ENCODE measurements at places on chromosomes 2 and 18.

- H3K4me3 ChIP-seq = no peak overlapping the region
- H3K27me3 ChIP-seq = no peaks in the 10 kb centered on the region
- H3K27ac ChIP-seq = no peak overlapping the region
- no peaks in the 10 kb centered on the region for H3K36me3 ChIP-seq
Measured at GRCh38 chr2:216554755-216555154, 56.1 kb downstream of the RPL37A start.

DNA sequence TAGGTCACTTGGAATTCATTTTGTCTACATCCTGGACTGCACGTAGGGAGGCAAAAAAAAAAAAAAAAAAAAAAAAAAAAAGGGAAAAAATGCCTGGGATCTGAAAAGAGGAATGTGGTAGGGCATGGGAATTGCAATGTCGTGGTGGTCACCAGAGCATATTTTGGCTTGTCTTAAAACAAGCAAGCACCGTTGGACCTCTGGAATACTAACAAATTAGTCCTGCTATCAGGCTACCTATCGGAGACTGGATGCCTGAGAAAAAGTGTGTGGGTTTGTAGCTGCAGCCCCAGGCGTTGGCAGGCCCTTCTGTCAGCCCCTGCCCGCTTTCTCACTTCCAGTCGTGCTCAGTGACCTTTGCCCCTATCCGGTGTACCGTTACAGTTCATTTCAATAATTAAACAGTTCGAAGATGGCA is 588.5 kb upstream of the ZEB2 start:
- no peak overlapping the region for H3K27ac ChIP-seq
- DNase-seq = no peak
- no peak overlapping the region for H3K4me3 ChIP-seq
- H3K36me3 ChIP-seq = no peaks in the 10 kb centered on the region
- no peaks in the 10 kb centered on the region for H3K4me1 ChIP-seq

GRCh38 chr18:60560071-60560470 is 187.5 kb upstream of the MC4R start:
- no peak overlapping the region for H3K27ac ChIP-seq
- H3K36me3 ChIP-seq = no peaks in the 10 kb centered on the region
- no peaks in the 10 kb centered on the region for H3K27me3 ChIP-seq
- no peaks in the 10 kb centered on the region for H3K4me1 ChIP-seq
- no peak for DNase-seq

GRCh38 chr2:227388537-227389011 is 825 bp upstream of the SCYGR1 start:
- no peaks in the 10 kb centered on the region for H3K27me3 ChIP-seq
- no peak overlapping the region for H3K27ac ChIP-seq
- no peak overlapping the region for H3K4me3 ChIP-seq
- H3K36me3 ChIP-seq = no peaks in the 10 kb centered on the region

DNA sequence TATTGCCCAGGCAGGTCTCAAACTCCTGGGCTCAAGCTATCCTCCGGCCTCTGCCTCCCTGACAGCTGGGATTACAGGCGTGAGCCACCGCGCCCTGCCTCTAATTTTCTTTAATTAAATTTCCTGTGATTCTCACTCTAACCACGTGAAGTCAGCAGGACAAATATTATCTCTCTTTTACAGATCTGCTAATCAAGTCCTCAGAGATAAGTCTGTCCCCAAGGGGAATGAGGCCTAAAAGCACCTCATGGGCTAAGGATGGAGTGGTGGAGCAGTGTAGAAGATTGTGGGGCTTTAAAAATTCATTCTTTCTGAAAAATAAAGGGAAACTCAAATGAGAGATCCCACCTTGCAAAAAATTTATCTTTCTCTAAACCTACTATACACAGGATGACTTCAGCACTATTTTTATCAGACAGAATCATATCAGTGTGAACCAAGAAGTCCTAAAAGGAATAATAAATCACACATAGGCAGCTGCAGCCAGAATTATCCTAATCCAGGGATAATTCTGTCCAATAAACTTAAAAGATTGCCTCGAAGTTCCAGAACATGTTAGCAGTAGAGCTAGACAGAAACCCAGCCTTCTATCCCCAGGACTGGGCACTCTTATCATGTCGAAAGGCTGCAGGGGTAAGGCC is 38.3 kb upstream of the BMPR2 start:
- no peak overlapping the region for H3K27ac ChIP-seq
- H3K4me3 ChIP-seq = no peak overlapping the region
- no peaks in the 10 kb centered on the region for H3K36me3 ChIP-seq

DNA sequence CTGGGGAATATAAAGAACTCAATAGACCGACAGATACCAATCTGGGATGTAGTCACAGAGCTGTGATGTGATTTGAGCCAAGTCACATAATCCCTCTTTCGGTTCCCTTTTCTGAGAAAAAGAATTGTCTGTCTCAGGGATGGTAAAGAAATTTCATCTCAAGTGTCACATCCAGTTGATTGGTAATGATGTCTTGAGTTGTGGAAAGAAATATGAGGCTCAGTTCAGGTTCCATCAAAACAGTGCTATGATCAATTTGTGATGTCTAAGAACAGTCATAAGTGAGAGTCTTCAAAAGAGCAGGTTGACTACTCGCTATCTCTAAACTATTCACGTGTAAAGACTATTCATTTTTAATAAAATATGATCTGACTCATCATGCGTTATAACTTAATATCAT is 223.3 kb downstream of the METTL4 start:
- no peaks in the 10 kb centered on the region for H3K36me3 ChIP-seq
- DNase-seq = no peak
- H3K4me3 ChIP-seq = no peak overlapping the region
- H3K27me3 ChIP-seq = peaks cover 2% of the 10 kb centered on the region
- H3K27ac ChIP-seq = no peak overlapping the region
- no peaks in the 10 kb centered on the region for H3K4me1 ChIP-seq

DNA sequence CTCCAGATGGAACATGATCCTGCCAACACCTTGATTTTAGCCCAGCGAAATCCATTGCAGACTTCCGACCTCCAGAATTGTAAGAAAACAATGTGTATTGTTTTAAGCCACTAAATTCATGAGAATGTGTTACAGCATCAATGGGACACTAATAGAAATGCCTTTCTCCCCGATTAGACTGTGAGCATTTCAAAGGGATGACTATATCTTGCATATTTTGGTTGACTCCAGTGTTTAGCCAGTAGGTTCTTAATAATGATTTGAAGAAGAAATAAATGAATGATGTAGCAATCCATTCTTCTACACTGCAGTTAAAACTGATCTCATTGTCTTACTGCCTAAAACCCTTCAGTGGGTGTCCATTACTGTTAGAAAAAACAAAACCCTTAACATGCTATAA is 67.4 kb upstream of the ACVR1C start:
- H3K36me3 ChIP-seq = peaks cover 2% of the 10 kb centered on the region
- H3K27me3 ChIP-seq = no peaks in the 10 kb centered on the region
- DNase-seq = no peak
- peaks cover 1% of the 10 kb centered on the region for H3K4me1 ChIP-seq
- H3K4me3 ChIP-seq = no peak overlapping the region

DNA sequence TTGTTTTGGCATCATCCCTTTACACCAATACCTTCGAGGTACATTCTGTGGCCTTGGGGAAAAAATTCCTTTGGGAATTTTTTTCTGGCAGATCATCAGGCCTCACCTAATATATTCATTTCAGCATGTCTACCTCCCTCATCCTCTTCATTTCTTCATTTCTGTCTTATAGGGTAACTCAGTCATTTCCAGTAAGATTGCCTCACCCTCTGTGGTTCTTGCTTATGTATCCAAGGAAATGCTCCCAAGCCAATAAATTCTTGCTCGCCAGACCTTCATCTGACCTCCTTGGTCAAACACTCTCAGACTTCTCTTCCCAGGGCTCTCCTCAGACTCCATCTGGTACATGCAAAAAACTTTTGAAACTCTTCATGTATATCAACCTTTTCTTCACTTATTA is 265.6 kb downstream of the TMX3 start:
- no peaks in the 10 kb centered on the region for H3K4me1 ChIP-seq
- no peaks in the 10 kb centered on the region for H3K27me3 ChIP-seq
- H3K36me3 ChIP-seq = no peaks in the 10 kb centered on the region
- H3K27ac ChIP-seq = no peak overlapping the region

DNA sequence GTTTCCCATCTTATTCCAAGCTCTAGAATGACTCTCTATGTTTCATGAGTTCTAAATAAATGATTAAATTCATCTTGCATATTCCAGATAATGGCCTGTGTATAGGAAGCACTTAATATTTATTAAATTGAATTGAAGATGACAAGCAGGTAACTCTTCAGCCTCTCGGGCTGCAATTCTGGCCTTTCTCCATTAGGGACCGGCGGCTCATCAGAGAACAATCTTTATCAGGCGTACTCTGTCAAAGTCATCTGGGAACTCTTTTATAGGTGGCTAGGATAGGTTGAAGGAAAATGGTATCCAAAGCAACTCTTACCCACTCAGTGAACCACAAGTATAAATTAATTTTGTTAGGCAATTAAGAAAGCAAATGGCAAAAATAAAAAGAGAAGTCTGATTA is 308.5 kb downstream of the NOL4 start:
- H3K27ac ChIP-seq = no peak overlapping the region
- no peak overlapping the region for H3K4me3 ChIP-seq
- DNase-seq = no peak
- no peaks in the 10 kb centered on the region for H3K36me3 ChIP-seq
- no peaks in the 10 kb centered on the region for H3K27me3 ChIP-seq

DNA sequence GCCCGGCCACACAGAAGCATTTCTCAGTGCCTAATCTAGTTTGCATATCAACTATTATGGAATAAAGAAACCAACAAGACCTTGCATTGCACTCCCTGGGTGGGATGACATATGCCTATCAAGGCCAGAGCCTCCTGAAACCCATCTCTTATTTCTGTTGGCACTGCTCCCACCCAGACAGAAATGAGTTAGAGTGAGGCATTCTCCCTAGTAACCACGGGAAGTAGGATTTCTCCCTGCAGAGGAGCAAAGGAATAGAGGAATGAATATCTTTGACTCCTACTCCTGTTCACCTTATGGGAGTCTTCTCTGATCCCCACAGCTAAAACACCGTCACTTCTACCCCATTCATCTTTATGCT is 24.2 kb upstream of the SCYGR1 start:
- no peaks in the 10 kb centered on the region for H3K36me3 ChIP-seq
- peaks cover 21% of the 10 kb centered on the region for H3K4me1 ChIP-seq
- no peak overlapping the region for H3K27ac ChIP-seq
- no peak overlapping the region for H3K4me3 ChIP-seq
- DNase-seq = no peak

- peaks cover 21% of the 10 kb centered on the region for H3K4me1 ChIP-seq
- peaks cover 30% of the 10 kb centered on the region for H3K36me3 ChIP-seq
- no peak overlapping the region for H3K27ac ChIP-seq
- no peak overlapping the region for H3K4me3 ChIP-seq
Measured at GRCh38 chr2:168155046-168155445, 92.3 kb downstream of the STK39 start.

GRCh38 chr18:78511666-78512601 is 467.7 kb upstream of the SALL3 start:
- H3K4me3 ChIP-seq = no peak overlapping the region
- DNase-seq = no peak
- no peaks in the 10 kb centered on the region for H3K27me3 ChIP-seq
- H3K36me3 ChIP-seq = no peaks in the 10 kb centered on the region

DNA sequence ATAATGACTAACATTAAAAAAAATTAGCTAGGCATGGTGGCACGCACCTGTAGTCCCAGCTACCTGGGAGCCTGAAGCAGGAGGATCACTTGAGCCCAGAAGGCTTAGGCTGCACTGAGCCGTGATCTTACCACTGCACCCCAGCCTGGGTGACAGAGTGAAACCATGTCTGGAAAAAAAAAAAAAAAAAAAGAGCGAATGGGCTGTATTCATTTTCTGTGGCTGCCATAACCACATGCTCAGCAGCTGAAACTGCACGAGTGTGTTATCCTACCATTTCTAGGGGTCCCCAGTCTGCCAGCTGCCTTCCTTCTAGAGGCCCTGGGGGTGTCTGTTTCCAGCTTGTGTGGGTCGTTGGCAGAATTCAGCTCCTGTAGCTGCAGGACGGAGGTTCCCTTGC is 247.8 kb downstream of the EIPR1 start:
- no peaks in the 10 kb centered on the region for H3K27me3 ChIP-seq
- no peaks in the 10 kb centered on the region for H3K36me3 ChIP-seq
- DNase-seq = no peak
- H3K4me1 ChIP-seq = no peaks in the 10 kb centered on the region

- H3K27ac ChIP-seq = no peak overlapping the region
- no peak for DNase-seq
- no peaks in the 10 kb centered on the region for H3K4me1 ChIP-seq
- H3K27me3 ChIP-seq = no peaks in the 10 kb centered on the region
- no peak overlapping the region for H3K4me3 ChIP-seq
Measured at GRCh38 chr18:79567481-79568147, 112.0 kb upstream of the CTDP1 start.

GRCh38 chr18:78912336-78912735 is 67.3 kb upstream of the SALL3 start:
- no peaks in the 10 kb centered on the region for H3K36me3 ChIP-seq
- DNase-seq = no peak
- no peaks in the 10 kb centered on the region for H3K4me1 ChIP-seq
- no peak overlapping the region for H3K4me3 ChIP-seq
- no peaks in the 10 kb centered on the region for H3K27me3 ChIP-seq
- H3K27ac ChIP-seq = no peak overlapping the region

- H3K27ac ChIP-seq = no peak overlapping the region
- no peak overlapping the region for H3K4me3 ChIP-seq
- H3K27me3 ChIP-seq = no peaks in the 10 kb centered on the region
- no peak for DNase-seq
Measured at GRCh38 chr2:129862668-129863067, 116.8 kb upstream of the RAB6C start.

DNA sequence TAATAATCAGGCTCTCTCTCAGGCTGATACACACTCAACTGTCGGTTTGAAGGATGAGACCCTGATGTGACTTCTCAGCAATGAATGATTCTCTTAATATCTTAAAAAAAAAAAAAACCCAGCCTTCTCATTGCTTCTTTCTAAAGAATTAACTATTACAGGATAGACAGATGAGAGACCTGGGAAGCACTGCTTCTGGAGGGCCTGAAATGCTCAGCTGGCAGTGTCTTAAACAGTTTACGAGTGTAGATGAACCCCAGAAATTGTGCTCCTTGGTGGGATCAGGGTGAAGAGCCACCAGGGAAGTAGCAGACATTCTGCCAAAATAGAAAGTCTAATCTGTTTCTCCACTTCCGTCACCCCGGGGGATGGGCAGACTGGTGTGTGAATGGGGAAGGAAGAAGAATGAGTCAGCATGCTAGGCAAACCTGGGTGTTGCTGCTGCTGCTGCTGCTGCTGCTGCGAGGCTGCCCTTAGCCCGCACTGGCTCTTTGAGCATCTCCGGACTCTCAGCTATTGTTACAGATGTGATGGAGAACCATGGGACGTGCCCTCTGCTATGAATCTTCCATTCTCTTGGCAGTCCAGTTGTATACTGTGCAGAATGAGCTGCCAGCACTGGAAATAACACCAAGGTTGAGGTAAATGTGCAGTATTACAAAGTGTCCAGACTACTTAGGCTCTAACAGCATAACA is 158.4 kb downstream of the SETBP1 start:
- H3K36me3 ChIP-seq = no peaks in the 10 kb centered on the region
- peak overlapping the region; percentile 24 for H3K27ac ChIP-seq
- H3K4me3 ChIP-seq = peak overlapping the region; percentile 58
- peak; percentile 70 for DNase-seq
- peaks cover 41% of the 10 kb centered on the region for H3K4me1 ChIP-seq
- no peaks in the 10 kb centered on the region for H3K27me3 ChIP-seq
